Mucosa of descending colon (tissue), 3 donors: ENCODE measurements at places on chromosomes 6 and 20. TPM values are rescaled to one million over a fixed set of nuclear protein-coding genes. Genes with fewer than 3 reads are reported as not detected.

CCN6 gene
- not detected for total RNA-seq

PARD6B gene
- 35.1 TPM for total RNA-seq

ZSCAN23 gene
- 0.89 TPM for total RNA-seq

SLC25A27 gene
- 12.8 TPM for total RNA-seq

MLN gene
- not detected for total RNA-seq

LTB gene
- 3.4 TPM for total RNA-seq
